ENCODE measurements at places on chromosomes 6 and 20.
A peak's percentile ranks its signal among the peaks of the same experiment; 100 is the strongest.

GRCh38 chr20:12623870-12624269 lies 384.9 kb upstream of the SPTLC3 start:
- no peak for DNase-seq

DNA sequence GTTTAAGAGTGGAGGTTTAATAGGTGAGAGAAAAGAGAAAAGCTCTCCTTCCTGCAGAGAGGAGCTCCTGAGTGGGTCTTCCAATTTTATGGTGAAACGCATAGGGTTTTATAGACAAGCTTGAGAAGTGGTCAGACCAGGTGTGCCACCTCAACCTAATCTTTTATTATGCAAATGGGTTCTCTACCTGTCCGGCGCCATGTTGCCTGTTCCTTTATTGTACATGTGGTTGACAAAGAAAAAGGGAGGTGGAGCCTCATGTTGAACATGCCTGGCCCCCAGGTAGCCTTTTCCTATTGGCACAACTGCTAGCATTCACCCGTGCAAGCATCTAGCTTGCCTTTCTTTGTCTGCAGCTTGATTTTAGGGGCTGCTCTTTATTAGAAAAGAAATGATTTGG lies 115.9 kb upstream of the F13A1 start:
- no peak for DNase-seq

- no peak for DNase-seq
These were observed 284.9 kb downstream of the PRKN start for GRCh38 chr6:162442687-162443086.

GRCh38 chr20:31576751-31577150 lies 28.3 kb upstream of the ID1 start:
- no peak for DNase-seq

GRCh38 chr20:47989957-47990356 lies 204.7 kb upstream of the SULF2 start:
- DNase-seq = no peak

- no peak for DNase-seq
These were observed 258.0 kb downstream of the TMEM242 start for GRCh38 chr6:157065366-157065765.

DNA sequence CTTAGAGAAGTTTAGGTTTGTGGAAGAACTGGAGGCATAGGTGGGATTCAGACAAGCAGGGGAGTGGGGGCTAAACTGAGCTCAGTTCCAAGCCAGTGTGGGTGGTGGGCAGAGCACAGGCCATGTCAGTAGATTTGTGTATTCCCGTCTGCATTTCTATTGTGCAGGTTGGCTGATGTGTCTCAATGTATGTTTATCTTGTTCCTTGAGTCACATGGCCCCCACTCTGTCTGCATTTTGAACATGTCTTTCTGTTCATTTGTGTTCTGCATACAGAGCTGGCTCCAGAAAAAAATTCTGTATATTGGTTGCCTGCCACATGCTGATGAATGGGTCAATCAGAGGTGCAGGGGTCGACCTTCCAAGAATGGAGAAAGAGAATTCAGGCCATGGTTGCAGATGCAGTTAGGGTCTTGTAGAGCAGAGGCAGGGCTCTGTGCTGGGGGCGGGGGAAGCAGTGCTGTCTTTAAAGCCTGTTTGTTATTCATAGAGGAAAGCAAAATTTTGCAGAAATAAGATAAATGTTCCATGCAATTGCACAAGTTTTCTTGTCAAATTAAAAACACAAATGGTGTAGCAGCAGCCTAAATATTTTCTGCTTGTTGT lies 166.7 kb downstream of the CDH26 start:
- DNase-seq = no peak

GRCh38 chr20:3647473-3647872 lies 15.7 kb downstream of the GFRA4 start:
- DNase-seq = no peak

- DNase-seq = no peak
These were observed 5.9 kb downstream of the CMTR1 start for GRCh38 chr6:37438930-37439329.

DNA sequence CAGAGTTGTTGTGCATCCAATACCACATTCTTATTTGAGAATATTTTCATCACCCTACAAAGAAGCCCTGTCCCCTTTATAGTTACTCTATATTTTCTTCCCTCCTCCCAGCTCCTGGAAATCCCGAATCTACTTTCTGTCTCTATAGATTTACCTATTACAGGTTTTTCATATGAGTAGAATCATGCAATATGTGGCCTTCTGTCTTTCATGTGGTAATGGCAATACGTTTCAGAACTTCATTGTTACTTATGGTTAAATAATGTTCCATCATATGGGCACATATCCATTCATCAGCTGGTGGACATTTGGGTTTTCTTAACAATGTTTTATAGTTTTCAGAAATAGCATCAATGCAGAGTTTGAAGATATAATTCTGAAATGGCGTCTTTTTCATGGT lies 17.1 kb downstream of the GINS1 start:
- no peak for DNase-seq

DNA sequence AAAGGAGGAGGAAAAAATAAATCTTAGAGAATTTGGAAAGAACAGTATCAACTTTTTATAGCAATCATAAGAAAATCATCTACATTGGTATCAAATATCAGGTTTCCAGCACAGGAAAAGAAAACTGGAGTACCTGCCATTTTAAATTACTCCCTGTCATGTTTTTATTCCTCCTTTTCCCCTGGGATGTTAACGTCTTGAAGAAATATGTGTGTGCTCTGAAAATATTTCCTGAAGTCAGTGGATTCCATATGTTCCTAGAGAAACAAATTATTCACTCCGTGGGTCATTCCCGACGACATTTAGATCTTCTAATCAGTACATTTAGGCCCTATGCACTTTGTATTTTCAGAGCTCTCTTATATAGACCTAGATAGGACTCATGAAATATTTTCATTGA lies 42.0 kb upstream of the RSPO3 start:
- no peak for DNase-seq

DNA sequence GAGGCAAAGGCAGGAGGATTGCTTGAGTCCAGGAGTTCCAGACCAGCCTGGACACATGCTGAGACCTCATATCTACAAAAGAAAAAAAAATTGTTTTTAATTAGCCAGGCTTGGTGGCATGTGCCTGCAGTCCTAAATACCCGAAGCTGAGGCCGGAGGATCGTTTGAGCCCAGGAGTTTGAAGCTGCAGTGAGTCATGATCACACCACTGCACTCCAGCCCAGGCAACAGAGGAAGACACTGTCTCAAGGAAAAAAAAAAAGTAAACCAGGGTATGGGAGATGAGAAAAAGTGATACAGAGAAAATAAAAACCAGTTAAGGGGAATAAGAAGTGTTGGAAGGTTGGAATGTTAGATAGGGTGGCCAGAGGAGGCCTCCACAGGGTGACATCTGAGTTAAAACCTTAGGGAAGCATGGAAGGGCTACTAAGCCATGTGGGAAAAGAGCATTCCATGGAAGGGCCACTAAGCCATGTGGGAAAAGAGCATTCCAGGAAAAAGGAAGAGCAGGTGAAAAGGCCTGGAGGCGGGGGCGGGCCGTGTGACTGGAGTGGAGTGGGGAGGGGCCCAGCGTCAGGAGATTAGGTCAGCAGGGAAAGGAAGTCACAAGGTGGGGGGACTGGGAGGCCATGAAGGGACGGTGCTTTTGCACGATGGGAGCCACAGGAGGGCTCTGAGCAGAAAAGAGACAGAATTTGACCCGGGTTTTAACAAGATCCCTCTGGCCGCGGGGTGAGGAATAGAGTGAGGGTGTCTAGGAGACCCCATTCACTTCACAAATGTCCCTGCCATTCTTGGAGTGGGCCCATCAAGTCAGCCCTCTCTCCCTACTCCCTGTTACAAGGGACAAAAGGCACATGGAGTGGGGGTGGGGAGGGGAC lies 18.3 kb downstream of the CPNE5 start:
- DNase-seq = no peak

GRCh38 chr20:25584905-25585704 lies at the start of gene NINL:
TSS of gene NINL (minus strand) at chr20:25585531. CDS start at chr20:25526587, 58,944 bp downstream.
- DNase-seq = peak; percentile 37

- DNase-seq = no peak
These were observed 18.7 kb downstream of the CNKSR3 start for GRCh38 chr6:154491567-154492470.

DNA sequence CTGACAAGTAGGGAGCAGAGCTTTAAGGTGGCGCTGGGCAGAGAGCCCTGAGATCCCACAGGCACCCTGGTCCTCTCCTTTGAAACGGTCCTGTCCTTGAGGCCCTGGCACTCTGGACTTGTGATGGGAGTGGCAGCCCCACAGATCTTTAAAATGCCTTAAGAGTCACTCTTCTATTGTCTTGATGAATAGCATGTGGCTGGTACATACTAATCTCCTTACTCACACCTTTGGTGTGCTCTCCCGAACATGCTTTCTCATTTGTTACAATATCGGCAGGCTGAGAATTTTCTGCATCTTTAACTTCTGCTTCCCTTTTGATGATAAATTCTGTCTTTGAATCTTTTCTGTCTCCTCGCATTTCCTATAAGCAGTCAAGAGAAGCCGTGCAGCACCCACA lies 333.8 kb downstream of the TFAP2A start:
- no peak for DNase-seq

GRCh38 chr6:1619673-1620503 lies 10.2 kb downstream of the FOXC1 start:
- no peak for DNase-seq

DNA sequence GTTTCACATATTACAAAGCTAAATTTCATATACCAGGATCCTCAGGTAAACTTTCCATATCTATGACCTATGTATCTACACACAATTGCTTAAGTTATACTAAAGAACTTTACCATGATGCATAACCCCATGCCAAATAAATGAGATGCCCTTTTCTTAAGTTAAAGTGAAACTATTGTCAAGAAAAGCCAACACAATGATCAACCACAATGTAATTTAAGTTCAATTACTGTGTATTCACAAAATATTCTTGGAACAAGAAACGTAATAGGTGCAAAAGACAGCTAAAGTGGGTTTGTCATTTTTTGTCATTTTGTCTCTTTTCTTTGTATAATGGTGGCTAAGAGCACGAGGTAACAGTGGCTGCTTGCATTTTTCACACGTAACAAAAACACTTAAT lies 158.0 kb upstream of the SHLD1 start:
- no peak for DNase-seq

GRCh38 chr20:58668901-58669286 lies 17.8 kb downstream of the STX16 start:
- no peak for DNase-seq

GRCh38 chr6:90364286-90364685 lies 67.6 kb upstream of the BACH2 start:
- no peak for DNase-seq

DNA sequence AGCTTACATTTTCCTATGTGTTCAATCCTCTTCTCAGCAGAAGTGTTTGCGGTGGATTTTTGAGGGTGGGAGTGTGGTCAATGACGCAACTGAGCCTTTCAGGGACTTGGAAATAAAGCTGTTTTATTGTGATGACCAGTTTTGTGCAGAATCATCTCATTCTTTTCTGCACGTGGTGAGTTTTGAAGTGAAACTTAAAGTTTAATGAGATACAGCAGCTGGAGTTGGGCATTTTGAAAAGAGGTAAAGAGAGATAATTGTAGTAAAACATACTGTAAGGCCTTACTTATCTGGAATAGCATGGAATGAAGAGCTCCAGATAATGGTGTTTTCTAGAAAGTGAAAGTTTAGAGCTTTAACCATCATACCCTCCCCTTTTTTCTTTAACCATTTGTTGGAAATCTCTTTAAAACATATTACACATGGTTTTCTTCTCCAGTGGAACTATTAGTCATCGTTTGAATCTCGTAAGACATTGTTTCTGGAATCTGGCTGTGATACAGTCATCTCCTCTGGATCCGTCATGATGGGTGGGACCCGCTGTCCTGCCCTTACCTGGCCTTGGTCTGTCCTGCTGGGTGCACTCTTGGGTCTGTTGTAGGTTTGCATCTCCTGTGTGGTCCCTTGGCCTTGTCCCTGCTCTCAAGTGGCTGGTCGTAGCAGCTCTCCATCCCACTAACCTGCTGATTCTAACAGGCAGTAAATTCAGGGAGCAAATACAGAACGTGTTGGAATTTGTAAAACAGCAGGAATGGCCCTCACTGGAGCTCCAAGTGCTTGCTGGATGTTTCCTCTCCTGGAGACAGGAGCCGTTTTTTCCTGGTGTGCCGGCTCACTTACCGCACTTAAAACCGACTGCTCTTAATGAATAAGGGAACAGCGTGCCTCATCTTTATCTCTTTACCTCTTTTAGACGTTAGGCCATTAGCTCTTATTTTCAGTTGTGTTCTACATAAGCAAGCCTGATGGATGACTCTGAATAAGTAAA lies 29.8 kb downstream of the UST start:
- DNase-seq = no peak

DNA sequence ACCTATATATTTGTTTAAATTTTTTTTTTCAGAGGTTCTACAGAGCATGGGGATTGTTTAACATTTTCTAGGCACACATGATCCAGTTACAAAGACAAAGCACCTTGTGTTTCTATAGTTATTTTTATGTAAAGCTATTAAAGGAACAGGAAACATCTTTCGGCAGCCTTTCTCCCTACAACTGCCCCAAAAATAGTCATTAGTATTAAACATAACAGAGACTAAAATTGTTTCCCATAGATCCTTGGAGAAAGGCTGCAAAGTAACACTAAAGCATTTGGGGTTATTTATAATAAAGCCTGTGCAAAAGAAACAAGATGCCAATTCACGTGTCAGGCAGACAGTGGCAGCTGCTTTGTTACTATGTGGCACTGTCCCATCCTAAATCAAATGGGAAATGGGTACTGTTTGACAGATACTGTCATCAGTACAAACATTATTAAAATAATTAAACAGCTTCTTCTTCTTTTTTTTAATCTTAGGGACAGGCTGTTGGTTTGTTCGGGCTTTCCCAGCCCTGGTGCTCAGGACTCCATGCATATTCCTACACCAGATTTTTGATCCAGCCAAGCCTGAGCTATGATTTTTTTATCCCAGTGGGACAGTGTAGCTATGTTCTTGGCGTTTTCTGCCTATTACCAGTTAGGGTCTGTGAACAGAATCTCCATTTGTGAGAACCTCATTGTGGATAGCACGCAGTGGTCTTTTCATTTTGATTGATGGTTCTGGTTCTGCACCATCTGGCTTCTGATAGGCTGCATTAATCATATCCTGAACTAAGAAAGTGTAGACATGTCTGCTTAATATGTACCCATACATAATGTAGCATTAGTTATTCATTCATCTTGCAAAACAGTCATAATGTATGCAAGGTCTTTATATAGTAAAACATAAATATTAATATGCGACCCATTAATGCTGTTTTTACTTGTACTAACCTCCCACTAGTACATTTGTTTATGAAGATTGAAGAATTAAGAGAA lies 460.4 kb upstream of the SOX4 start:
- no peak for DNase-seq

GRCh38 chr6:93433592-93433991 lies 14.2 kb upstream of the EPHA7 start:
- DNase-seq = no peak

DNA sequence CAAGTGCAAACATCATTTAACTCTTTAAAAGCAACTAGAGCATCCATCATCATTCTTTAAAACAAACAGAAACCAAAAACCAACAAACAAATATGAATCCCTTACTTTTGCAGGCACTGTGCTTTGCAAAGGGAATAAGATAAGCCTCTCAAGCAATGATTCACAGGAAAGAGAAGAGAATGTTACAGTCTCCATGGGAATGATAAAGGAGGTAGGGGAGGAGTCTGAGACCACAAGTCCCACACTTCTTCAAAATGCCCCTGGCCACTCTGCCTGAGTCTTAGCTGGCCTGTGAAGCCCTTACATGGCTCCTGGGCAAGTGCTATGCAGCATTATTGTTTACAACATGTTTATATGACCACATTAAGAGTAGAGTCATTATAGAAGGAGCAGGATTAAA lies 257.7 kb upstream of the MARCKS start:
- DNase-seq = no peak

- no peak for DNase-seq
These were observed 128.9 kb downstream of the GMDS start for GRCh38 chr6:2116496-2116895.

- DNase-seq = no peak
These were observed 29.2 kb downstream of the AKAP7 start for GRCh38 chr6:131164506-131164905.

Measured in stimulated activated CD8-positive, alpha-beta memory T cell treated with anti-CD3 and anti-CD28 coated beads, Interleukin-15, amount 100 ng/mL, for 48 hours (primary cell).